Uterine smooth muscle cell (primary cell): ENCODE measurements at places on chromosomes 5 and 9. TPM values are rescaled to one million over a fixed set of nuclear protein-coding genes. Genes with fewer than 3 reads are reported as not detected.

HTR4 gene
- total RNA-seq = not detected in 2 replicates

SYK gene
- not detected in 2 replicates for total RNA-seq

CAMK2A gene
- 1.4 and 1.8 TPM in 2 replicates for total RNA-seq

TRIM52 gene
- total RNA-seq = 7.9 and 8.3 TPM in 2 replicates

GKAP1 gene
- total RNA-seq = 1.1 and 2.1 TPM in 2 replicates

PLPP6 gene
- 6.8 and 7.9 TPM in 2 replicates for total RNA-seq

STPG3 gene
- not detected in 2 replicates for total RNA-seq

LECT2 gene
- total RNA-seq = not detected in 2 replicates

CCL27 gene
- 0.11 TPM in 1 of 2 replicates, not detected in the other for total RNA-seq

TMEM267 gene
- 14.0 and 16.3 TPM in 2 replicates for total RNA-seq

TRPM3 gene
- total RNA-seq = 0.77 and 1.4 TPM in 2 replicates

CA9 gene
- 0.44 and 8.6 TPM in 2 replicates for total RNA-seq

RMRP gene
- total RNA-seq = 11,544 and 12,668 TPM in 2 replicates

WNT8A gene
- not detected in 2 replicates for total RNA-seq

KCNV2 gene
- total RNA-seq = not detected in 2 replicates

SLF1 gene
- total RNA-seq = 6.9 and 13.2 TPM in 2 replicates

C1QTNF3 gene
- 1.00 and 1.4 TPM in 2 replicates for total RNA-seq

PTGER4 gene
- 2.9 and 4.3 TPM in 2 replicates for total RNA-seq

TPM2 gene
- 1,069 and 1,713 TPM in 2 replicates for total RNA-seq

C9orf152 gene
- under 0.01 TPM in 1 of 2 replicates, not detected in the other for total RNA-seq

GPR21 gene
- 1.4 and 1.5 TPM in 2 replicates for total RNA-seq

FASTKD3 gene
- total RNA-seq = 12.5 and 20.1 TPM in 2 replicates

DAB2IP gene
- 7.5 and 14.4 TPM in 2 replicates for total RNA-seq
